Breast epithelium (tissue), 4 donors: ENCODE measurements at places on chromosomes 1 and 21. TPM values are rescaled to one million over a fixed set of nuclear protein-coding genes. Genes with fewer than 3 reads are reported as not detected.

Gene PGLYRP4
- total RNA-seq: not detected

DNA sequence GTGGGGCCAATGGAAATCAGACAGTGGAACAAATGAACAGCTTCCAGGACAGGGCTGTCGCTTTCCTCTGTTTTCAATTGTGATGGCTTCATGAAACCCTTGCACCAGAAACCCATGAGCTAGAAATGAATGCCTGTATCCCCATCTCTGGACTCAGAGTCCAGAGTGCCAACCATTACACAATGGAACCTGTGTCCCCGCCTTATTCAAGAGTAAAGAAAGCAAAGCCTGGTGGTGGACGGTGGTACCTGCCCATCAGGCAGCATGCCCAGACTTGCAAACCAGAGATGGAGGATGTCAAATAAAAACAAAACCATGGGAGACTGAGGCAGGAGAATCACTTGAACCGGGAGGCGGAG lies 4.4 kb upstream of the CAPN2 start:
- H3K36me3 ChIP-seq: no peaks in the 10 kb centered on the region
- no peak for DNase-seq
- H3K4me3 ChIP-seq: no peak overlapping the region
- peak overlapping the region; percentile 96 for H3K27ac ChIP-seq

DNA sequence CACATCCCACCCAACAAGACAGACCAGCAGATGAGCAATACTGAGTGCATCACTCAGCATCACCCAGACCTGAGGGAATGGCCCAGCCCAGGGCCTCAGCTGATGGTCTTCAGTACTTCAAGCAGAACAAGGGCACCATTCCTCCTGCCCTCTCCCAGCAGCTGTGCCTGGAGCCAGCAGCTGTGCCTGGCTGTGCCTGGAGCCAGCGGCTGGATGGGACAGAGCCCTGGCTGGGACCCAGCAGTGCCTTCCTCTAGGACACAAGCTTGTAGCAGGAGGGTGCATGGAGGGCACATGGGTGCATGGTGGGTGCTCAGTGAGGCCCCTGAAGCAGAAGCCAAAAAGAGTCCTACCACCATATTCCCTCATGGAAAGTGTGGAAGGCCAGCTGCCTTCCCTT lies 583.8 kb downstream of the NPHP4 start:
- no peaks in the 10 kb centered on the region for H3K4me1 ChIP-seq
- no peak overlapping the region for H3K4me3 ChIP-seq
- H3K27me3 ChIP-seq: no peaks in the 10 kb centered on the region
- H3K27ac ChIP-seq: no peak overlapping the region
- H3K36me3 ChIP-seq: no peaks in the 10 kb centered on the region
- no peak for DNase-seq

- H3K36me3 ChIP-seq: no peaks in the 10 kb centered on the region
- H3K4me3 ChIP-seq: no peak overlapping the region
- no peak overlapping the region for H3K27ac ChIP-seq
Measured at GRCh38 chr1:231190456-231190855, 28.6 kb downstream of the TRIM67 start.

- no peaks in the 10 kb centered on the region for H3K27me3 ChIP-seq
- H3K36me3 ChIP-seq: no peaks in the 10 kb centered on the region
- no peak for DNase-seq
- no peak overlapping the region for H3K27ac ChIP-seq
Measured at GRCh38 chr1:53276153-53276901, 38.0 kb upstream of the MAGOH start.

Gene SERINC2
- 10.4 TPM for total RNA-seq

- no peaks in the 10 kb centered on the region for H3K4me1 ChIP-seq
- no peak overlapping the region for H3K4me3 ChIP-seq
- no peak overlapping the region for H3K27ac ChIP-seq
- no peaks in the 10 kb centered on the region for H3K27me3 ChIP-seq
- DNase-seq: no peak
Measured at GRCh38 chr21:40660461-40660860, 186.5 kb downstream of the DSCAM start.
